NCI-H1436 (cell line): ENCODE measurements at places on chromosomes 1 and 21.

GRCh38 chr1:241485554-241485992 lies 34.0 kb downstream of the FH start:
- DNase-seq: peak; percentile 69

- DNase-seq: no peak
Measured at GRCh38 chr1:164759144-164759920, 200.3 kb downstream of the PBX1 start.

- DNase-seq: no peak
Measured at GRCh38 chr1:14945132-14946010, 208.2 kb upstream of the TMEM51 start.

DNA sequence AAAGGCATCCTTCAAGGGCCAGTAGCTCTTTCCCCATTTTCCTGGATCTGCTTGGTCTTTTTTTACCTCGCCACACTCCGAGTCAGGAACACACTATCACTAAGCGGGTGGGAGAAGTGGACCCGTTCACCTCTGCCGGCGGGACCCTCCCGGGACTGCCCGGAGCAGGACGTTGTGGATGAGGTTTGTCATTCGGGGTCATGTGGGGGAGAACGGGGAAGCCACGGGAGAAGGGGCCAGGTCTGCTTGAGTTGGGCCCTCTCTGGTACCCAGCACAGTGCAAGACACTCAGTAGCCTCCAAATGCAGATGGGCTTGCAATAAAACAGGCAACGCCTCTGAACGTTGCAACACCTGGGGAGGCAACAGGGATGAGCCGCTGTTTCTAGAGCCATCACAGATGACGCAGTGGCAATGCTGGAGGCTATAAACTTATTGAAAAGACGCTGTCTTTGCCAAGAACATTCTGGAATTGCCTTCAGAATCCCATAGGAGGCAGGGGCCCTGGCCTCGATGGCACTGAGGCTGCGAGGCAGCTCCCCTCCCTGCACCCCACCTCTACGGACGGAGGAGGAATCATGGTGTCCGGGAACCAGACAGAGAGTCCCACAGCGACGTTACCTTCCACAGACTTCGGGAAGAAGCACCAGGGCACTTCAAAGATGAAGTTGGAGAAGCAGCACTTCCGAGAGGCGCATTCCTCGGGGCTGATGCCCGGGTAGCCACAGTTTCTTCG lies 3.8 kb downstream of the TFF2 start:
- DNase-seq: no peak

DNA sequence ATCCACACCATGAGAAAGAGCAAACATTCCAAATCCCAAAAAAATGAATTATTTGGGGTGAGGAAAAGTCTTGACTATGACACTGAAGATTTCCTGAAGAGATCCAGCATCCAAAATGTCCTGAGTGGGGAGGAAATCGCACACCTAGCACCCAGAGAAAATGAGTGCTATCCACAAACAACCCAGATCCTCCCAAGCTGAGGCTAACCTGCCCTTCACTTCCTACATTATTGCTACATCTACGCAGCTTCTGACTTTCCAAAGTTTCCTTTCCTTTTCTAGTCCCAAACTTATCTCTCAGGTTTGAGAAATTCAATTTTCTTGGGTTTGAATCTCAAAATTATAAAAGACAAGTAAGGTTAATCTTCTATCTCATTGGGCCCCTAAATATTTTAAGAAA lies 906 bp upstream of the RGS13 start:
- no peak for DNase-seq

GRCh38 chr1:99674115-99675064 lies 28.5 kb downstream of the PALMD start:
- DNase-seq: peak; percentile 50

GRCh38 chr1:219132939-219133338 lies 40.7 kb upstream of the LYPLAL1 start:
- no peak for DNase-seq

DNA sequence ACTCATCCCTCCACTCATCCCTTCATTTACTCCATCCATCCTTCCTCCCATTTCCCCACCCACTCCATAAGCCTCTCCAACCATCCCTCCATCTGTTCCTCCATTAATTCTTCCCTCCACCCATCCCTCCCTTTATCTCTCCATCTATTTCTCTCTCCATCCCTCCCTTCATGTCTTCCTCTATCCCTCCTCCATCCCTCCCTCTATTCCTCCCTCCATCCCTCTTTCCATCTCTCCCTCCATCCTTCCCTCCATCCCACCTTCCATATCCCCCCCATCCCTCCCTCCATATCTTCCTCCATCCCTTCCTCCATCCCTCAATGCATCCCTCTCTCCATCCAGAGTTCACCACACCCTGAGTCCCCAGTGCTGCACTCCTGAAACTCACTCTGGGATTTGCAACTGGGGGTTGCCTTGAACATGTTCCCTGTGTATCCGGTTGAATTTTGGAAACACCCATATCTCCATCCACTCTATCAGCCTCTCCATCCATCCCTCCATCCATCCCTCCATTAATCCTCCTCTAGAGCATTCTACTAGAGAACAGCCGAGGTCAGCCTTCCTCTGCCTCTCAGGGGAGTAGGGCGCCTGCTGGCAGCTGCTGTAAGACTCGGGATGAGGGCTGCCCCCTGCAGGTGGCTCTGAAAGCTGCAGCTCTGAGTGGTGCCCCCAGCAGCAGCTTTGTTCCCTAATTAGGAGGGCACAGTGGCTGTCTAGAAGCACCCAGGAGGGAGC lies 39.4 kb downstream of the ABCG1 start:
- DNase-seq: peak; percentile 68

DNA sequence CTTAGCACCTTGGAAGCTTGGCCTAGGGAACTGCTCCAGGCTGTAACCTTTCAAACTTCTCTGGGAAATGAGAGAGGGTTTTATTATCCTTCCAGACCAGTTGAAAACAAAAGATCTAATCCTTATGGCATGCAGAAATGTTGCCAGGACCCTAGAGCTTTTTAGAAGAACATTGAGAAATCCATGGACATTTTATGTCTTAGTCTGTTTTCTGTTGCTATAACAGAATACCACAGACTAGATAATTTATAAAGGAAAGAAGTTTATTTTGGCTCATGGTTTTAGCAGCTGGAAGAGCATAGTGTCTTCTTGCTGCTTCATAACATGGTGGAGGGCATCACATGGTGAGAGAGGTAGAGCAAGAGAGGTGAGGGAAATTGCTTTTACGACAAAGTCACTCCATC lies 25.8 kb downstream of the OSBPL9 start:
- DNase-seq: no peak

DNA sequence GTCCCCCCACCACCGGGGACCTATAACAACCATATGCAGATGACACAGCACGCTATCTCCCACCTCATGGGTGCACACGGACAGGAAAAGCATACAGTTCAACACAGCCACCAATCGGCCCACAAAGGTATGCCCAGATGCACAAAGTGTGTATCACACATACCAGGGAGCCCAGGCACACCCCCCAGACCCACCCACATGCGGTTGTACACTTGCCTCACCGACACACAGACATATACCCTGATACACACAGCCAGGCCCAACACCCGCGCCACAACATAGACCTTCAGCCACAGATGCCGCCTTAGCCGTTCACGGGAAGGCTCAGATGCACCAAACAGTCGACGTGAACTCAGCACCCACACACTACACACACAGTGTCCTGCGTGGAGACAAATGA lies 5.5 kb downstream of the CROCC start:
- DNase-seq: no peak

DNA sequence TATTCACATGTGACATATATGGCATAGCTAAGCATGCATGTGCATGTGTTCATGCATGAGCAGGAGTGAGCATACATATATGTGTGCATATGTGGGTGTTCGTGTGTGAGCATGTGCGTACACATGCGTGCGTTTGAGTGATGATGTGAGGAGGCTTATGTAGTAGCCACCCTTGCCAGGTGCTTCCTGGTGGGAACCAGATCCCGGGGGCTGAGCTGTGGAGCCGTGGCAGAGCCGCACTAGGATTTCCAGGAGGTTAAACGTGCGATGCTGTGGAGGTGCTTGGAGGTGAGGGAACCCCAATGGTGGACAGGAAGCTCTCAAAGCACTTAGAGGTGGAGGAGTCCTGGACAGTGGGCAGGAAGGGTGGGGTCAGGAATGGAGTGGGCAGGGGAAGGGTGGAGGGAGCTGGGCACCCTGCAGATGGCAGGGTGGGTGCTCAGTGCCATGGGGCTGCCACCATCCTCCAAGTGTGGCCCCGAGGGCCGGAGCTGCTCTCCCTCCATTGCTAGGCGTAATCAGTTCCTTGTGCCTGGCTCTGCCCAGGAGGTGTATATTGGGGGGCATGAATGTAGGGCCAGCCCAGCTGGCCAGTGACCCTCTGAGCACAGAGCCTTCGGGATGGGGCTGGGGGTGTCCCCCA lies 48.5 kb downstream of the COL18A1 start:
- DNase-seq: no peak

DNA sequence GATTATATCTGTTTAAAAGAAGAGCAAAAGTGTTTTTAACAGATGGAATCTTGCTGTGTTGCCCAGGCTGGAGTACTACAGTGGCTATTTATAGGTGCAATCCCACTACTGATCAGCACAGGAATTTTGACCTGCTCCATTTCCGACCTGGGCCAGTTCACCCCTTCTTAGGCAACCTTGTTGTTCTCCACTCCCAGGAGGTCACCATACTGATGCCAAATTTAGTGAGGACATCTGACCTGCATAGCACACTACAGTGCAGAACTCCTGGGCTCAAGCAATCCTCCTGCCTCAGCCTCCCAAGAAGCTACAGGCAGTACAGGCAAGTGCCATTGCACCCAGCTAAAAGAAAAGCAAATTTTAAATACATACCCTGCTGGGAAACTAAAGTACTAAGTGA lies 11.3 kb upstream of the NUP210L start:
- no peak for DNase-seq

GRCh38 chr1:6930732-6931300 lies 145.6 kb downstream of the CAMTA1 start:
- DNase-seq: no peak

GRCh38 chr1:91798241-91798648 lies 87.7 kb downstream of the TGFBR3 start:
- DNase-seq: no peak

- DNase-seq: no peak
Measured at GRCh38 chr21:43865540-43866259, 677 bp downstream of the AGPAT3 start.

GRCh38 chr1:166920561-166921475 lies 44.8 kb upstream of the TADA1 start:
- DNase-seq: no peak

- no peak for DNase-seq
Measured at GRCh38 chr1:212769459-212770167, 22.0 kb downstream of the NSL1 start.

DNA sequence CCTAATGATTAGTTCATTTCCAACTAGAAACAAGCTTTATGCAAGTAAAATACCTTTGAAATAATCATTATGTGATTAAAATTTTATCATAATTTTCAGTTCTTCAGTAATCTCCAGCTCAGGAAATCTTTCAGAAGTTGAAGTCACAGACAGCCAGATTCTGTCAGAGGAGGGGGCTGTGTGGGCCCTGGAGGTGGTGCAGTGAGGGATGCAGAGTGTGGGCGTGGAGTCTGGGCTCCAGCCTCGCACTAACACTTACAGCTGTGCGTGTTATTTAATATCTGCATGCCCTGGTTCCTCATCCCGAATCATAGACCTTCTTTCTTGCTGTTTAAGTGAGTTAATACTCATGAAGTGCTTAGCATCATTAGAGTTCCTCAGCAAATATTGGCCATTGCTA lies 23.9 kb downstream of the WDR64 start:
- no peak for DNase-seq

GRCh38 chr1:172630056-172630818 lies 28.7 kb upstream of the FASLG start:
- DNase-seq: no peak

GRCh38 chr1:215018555-215018954 lies 64.0 kb upstream of the KCNK2 start:
- DNase-seq: no peak

GRCh38 chr1:161816201-161816600 lies 50.1 kb downstream of the ATF6 start:
- no peak for DNase-seq
